ENCODE measurements at places on chromosomes 6 and 20. TPM values are rescaled to one million over a fixed set of nuclear protein-coding genes. Genes with fewer than 3 reads are reported as not detected.

DNA sequence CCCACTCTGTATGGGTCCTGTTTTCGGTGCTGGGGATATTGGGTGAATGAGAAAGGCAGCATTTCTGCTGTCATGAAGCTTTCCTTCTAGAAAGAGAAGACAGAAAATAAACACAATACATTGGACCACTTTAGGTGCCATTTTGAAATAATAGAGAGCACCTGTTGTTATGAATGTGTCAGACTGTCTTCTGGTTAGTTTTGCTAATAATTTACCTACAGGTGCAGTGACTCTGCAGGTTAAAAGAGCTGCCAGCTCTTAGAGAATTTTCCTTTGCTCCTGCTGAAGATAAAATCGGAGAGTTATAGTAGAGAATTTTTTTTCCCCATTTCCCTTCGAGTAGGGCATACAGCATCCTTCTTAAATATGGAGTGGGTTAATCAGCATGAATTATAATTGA is 21.9 kb upstream of the GCLC start:
- no peaks in the 10 kb centered on the region for H3K36me3 ChIP-seq
- no peak overlapping the region for H3K27ac ChIP-seq
- H3K4me3 ChIP-seq = no peak overlapping the region
- no peaks in the 10 kb centered on the region for H3K27me3 ChIP-seq
- DNase-seq = no peak
- peaks cover 15% of the 10 kb centered on the region for H3K4me1 ChIP-seq

DNA sequence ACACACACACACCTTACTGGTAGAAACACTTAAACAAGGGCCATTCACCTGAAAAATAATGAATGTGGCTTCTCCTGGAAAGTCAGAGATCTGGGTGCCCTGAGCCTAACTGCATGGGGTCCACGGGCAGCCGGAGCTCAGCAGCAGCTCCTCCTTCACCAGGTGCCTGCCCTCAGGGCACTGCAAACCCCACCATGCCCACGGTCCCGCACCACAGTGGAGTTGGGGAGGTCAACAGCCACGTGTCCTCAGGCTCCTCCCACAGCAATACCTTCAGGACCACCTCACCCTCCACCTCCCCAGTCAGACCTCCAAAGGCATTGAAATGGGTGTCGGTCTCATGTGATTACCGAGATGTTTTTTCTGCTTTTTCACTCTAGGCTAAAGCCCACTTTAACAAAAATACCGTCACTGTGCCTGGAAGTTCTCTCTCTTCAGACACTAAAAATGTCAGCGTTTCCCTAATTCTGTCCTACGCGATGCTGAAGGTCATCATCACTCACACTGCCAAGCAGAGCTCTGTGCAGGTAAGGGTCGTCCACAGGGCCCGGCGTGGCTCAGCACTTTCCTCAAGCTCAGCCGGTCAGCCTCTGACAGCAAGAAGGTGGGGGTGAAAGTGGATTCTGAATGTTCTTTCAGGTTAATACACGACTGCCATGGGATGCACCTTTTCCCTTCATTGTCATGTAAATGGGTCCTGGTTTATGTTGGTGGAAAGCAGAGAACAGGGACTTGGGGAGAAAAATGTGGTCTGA is 48.9 kb downstream of the CDK5RAP1 start:
- peaks cover 12% of the 10 kb centered on the region for H3K4me1 ChIP-seq
- no peak overlapping the region for H3K4me3 ChIP-seq
- DNase-seq = no peak
- peak overlapping the region; percentile 70 for H3K27ac ChIP-seq

DNA sequence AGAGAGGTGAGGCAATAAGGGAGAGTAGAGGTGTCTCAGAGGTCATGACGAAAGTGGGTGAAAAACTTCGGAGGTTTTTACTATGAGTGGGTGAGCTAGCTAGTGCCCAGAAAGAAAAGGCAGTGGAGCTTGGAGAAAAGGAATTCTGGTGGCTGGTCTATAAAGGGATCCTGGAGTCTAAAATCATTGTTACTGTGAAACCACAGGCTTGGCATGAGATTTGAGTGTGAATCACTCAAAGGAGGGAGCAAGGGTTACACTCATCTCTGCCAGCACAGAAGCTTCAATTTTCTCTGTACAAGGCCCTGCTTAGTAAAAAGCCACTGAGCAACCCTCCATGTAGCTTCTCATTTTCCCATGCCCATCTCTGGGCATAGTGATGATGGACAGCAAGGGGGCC is 47.5 kb downstream of the CD83 start:
- H3K36me3 ChIP-seq = no peaks in the 10 kb centered on the region
- no peak for DNase-seq
- H3K27me3 ChIP-seq = peaks cover 2% of the 10 kb centered on the region
- H3K27ac ChIP-seq = no peak overlapping the region
- H3K4me3 ChIP-seq = no peak overlapping the region

DNA sequence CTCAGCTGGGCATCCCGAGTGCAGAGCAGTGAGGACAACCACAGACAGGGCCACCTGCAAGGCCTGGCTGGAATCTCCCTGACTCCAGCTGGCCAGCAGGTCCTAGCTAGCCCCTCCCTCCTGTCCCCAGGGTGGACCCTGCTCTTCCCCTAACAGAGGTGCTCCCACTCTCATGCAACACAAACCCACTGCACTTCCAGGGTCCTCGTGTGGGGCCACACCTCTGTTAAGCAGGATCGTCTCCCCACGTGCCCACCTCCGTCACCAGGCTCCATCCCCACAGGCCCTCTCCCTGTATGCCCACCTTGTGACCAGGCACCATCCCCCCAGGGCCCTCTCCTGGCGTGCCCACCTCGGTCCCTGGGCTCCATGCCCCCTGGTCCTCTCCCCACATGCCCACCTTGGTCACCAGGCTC is 17.3 kb downstream of the TAF4 start:
- H3K4me3 ChIP-seq = no peak overlapping the region
- no peaks in the 10 kb centered on the region for H3K27me3 ChIP-seq
- H3K4me1 ChIP-seq = peaks cover 25% of the 10 kb centered on the region
- no peak overlapping the region for H3K27ac ChIP-seq

DNA sequence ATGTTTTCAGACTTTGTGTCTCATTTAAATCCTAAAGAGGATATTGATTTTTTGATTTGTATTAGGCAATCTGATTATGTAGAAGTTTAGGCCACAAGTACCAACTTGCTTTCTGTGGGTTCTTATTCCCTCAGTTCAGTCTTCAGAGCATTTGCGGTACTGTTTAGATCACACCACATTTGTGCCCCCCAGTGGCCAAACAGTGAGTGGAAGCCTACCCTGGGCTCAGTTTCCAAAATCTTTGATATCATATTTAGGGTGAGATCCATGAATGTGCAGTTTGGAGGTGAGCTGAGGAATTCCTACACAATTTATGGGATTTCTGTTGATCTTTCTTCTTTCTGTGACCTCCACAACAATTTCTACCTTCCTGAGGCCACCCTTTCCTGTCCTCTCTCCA is 92.3 kb upstream of the FUT9 start:
- no peaks in the 10 kb centered on the region for H3K36me3 ChIP-seq
- no peak overlapping the region for H3K27ac ChIP-seq
- H3K27me3 ChIP-seq = no peaks in the 10 kb centered on the region
- DNase-seq = no peak
- H3K4me3 ChIP-seq = no peak overlapping the region

DNA sequence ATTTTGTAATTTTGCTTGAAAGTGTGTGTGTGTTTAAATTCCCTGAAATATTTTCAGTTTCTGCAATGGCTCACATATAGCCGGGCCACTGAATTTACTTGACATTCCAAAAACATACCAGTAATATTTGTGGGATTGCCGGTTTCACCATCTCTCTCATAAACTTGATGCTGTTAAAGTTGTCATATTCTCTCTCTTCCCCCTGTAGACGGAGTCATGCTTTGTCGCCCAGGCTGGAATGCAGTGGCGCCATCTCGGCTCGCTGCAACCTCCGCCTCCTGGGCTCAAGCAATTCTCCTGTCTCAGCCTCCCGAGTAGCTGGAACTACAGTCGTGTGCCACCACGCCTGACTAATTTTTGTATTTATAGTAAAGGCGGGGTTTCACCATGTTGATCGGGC is 122.1 kb downstream of the TIAM2 start:
- H3K27me3 ChIP-seq = no peaks in the 10 kb centered on the region
- peaks cover 29% of the 10 kb centered on the region for H3K4me1 ChIP-seq
- no peak for DNase-seq

DNA sequence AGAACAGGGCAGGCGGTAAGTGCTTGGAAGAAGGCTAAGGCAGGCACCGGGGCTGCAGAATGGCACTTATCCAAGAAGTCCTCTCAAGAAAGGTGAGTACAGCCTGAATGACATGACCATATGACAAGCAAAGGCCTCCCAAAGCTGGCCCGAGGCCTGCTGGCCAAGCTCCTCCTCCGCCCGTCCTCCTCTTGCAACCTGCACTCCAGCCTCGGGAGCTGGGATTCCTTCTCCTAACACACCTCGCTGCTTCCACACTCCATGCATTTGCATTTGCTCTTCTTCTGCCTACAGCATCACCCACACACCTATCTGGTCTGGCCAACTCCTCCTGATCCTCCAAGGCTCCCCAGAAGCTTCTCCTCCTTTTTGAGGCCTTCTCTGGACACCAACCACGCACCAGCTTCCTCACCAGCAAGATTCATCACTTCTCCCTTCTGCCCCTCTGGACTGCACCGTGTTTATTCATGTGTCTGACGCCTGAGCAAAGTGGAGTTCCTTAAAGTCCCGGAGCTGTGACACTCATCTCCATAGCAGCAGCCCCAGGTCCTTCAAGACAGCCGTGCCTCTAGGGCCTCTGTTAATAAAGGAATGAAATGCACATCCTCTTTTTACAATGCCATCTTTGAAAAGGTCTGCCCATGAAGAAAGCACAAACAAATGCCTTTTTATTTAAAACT is 32.3 kb downstream of the CNKSR3 start:
- DNase-seq = no peak
- H3K27ac ChIP-seq = peak overlapping the region; percentile 98
- no peak overlapping the region for H3K4me3 ChIP-seq
- H3K27me3 ChIP-seq = no peaks in the 10 kb centered on the region

DNA sequence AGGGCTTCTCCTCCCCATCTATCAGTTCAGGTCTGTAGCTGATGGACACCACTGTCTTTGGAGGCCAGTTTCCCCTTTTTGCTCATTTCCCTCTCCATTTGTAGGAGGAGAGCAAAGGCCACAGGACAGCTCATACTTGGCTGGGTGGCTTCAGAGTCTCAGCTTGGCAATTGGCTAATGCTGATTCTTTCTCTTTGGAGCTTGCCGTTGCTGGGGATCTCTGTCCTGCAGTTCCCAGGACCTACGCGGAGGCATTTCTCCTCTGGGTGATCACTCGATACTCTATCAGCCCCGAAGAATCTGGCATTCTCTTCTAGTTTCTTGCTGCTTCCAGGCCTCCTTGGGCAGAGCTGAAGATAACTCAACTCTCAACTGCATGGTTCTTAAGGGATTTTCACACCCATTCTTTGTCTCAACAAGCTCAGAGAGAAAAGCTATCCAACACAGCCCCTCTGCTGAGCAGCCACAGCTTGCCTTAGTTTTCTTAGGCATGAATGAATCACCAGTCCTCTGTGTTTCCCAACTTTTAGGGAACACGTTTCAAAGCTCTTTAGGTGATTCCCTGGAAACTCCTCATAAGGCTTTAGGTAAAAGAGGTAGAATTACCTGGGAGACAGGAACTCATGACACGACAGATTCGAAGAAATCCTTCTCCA is 19.2 kb upstream of the SSR1 start:
- no peak for DNase-seq
- no peak overlapping the region for H3K27ac ChIP-seq
- H3K4me1 ChIP-seq = no peaks in the 10 kb centered on the region
- H3K36me3 ChIP-seq = no peaks in the 10 kb centered on the region

GRCh38 chr6:19231878-19232561 is 605.1 kb upstream of the ID4 start:
- H3K27me3 ChIP-seq = no peaks in the 10 kb centered on the region
- H3K36me3 ChIP-seq = no peaks in the 10 kb centered on the region
- H3K4me3 ChIP-seq = no peak overlapping the region

DNA sequence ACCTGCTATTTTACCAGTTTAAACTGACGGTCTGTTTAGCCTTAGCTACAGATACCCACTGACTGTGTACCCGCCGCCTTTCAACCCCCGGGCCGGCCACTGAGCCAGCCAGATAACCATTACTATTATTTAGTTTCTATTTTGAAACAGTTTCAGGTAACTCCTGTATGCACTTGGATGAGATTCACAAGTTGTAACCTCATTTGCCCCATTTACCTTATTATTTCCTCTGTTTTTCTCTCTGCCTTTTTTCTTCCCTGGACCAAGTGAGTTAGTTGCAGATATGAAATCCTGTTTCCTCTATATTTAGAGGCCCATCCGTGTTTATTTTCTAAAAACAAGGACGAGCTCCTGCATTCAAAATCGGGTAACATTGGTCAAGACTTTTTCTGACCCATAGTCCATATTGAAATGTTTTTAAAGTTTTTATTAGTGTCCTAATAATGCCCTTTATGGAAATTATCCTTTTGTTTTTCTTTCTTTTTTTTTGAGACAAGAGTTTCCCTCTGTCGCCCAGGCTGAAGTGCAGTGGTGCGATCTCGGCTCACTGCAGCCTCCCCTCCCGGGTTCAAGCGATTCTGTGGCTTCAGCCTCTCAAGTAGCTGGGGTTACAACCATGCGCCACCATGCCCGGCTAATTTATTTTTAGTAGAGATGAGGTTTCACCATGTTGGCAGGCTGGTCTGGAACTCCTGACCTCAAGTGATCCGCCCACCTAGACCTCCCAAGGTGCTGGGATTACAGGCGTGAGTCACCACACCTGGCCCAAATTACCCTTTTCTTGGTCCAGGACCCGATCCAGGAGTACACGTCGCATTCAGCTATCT is 767 bp downstream of the AP5S1 start:
- no peak for DNase-seq
- peak overlapping the region; percentile 98 for H3K27ac ChIP-seq
- peaks cover 5% of the 10 kb centered on the region for H3K27me3 ChIP-seq

DNA sequence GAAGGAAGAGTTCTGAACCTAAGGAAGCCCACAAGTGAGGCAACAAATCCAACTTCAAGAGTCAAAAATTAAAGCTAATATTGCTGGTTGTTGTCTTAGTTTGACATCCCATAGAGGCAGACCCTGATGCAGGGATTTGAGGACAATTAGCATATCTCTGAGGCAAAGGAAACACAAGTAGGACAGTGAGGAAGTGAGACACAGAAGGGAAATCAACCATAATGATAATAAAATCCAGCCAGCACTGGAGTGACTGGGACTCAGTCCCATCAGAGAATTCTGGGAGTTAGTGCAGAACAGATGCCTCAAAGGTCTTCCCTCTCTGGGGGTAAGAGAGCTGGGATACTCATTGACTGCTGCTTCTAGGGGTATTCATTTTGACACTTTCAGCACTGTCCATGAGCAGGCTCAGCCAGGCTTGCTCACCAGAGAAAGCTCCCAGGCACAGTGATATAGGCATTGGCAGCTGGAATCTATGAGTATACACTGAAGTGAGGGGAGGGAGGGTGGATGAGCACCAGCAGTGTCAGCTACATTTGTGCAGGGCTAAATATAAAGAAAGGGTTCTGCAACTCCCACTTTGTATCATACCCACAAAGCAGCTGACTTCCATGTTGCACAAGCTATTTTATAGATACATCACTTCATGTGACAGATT is 43.4 kb upstream of the SPTLC3 start:
- peaks cover 36% of the 10 kb centered on the region for H3K4me1 ChIP-seq
- H3K27me3 ChIP-seq = no peaks in the 10 kb centered on the region
- no peak for DNase-seq

Gene TOMM6
- total RNA-seq = 168 TPM

Gene TAF11
- 36.7 TPM for total RNA-seq

Gene NKX2-4
- total RNA-seq = not detected

Data from mesothelial cell of epicardium (in vitro differentiated cells).